Stimulated activated CD4-positive, alpha-beta T cell treated with anti-CD3 and anti-CD28 coated beads, Interleukin-2, amount 100 ng/mL, for 24 hours (primary cell): ENCODE measurements at places on chromosomes 2 and 18.

GRCh38 chr18:68779169-68779568 lies 18.7 kb upstream of the CCDC102B start:
- DNase-seq: no peak

- DNase-seq: no peak
These were observed 38.4 kb upstream of the HDAC4 start for GRCh38 chr2:239438995-239439753.

- no peak for DNase-seq
These were observed 140.5 kb downstream of the ST6GAL2 start for GRCh38 chr2:106745468-106745867.

DNA sequence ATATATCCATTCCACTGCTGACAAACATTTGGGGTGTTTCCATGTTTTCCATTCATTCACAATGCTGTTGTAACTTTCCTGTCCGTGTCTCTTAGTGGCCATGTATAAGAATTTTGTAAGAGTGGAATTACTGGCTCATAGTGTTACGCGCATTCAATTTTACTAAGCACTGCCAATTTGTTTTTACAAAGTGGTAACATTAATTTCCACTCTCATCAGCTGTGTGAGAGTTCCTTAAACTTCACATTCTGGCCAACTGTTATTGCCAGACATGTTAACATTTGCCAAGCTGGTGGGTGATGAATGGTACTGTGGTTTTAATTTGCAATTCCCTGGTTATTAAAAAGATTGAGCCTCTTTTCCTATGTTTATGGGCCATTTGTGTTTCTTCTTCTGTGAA lies 134.2 kb downstream of the DTNB start:
- no peak for DNase-seq

DNA sequence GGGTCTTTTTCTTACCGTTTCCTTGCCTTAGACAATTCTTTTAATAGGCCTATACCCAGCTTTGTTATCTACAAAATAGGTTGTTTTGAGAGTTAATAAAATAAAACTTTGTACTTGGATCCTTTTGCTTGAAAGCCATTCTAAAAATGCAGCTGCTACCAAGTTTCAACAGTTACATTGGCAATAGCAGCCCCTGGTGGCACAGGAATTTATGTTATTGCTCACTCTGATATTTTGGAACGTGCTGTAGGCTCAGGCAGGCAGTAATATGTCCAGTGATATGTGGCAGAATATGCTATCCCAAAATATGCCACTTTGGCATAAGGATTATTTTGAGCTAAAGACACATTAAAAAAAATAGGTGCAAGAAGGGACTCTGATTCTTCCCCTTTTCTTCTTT lies 6.7 kb upstream of the COMMD1 start:
- no peak for DNase-seq

DNA sequence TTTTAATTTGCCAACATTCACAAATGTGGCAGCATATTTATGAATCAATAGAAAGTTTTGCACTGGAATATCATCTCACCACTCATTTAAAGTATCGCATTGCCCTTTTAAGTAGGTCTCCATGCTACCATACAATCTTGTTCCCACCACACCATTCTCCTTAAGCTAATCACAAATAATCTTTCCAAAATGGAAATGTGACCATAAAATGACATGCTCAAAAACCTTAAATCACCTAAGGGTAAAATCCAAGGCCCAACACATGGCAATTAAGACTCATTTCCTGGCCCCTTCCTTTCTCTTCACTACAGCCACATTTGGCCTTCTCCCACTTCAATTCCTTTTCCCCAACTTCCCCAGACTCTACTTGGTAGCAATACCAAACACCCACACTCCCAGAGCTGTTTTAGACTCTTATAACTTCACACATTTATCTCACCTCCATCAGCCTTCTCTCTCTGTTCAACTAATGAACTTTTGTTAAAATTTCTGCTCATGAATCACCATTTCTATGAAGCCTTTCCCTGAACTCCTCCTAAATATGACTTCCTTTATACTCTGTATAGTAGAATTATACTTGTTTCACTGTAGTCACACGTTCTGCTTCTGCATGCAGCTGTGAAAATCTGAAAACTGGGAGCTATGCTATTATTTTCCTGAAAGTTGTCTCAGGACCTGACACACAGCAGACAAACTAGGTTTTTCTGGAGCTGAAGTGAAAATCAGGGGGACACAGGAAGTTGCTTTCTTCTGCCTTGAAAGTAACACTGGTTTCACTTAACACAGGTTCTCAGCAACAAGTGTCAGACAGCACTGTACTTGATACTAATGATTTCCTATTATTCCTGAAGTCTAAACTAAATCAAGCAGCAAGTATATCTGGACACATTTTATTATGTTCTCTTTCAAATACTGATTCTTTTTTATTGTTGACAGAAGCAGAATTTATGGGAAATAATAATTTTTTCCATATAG lies 303.9 kb downstream of the ZEB2 start:
- DNase-seq: no peak

DNA sequence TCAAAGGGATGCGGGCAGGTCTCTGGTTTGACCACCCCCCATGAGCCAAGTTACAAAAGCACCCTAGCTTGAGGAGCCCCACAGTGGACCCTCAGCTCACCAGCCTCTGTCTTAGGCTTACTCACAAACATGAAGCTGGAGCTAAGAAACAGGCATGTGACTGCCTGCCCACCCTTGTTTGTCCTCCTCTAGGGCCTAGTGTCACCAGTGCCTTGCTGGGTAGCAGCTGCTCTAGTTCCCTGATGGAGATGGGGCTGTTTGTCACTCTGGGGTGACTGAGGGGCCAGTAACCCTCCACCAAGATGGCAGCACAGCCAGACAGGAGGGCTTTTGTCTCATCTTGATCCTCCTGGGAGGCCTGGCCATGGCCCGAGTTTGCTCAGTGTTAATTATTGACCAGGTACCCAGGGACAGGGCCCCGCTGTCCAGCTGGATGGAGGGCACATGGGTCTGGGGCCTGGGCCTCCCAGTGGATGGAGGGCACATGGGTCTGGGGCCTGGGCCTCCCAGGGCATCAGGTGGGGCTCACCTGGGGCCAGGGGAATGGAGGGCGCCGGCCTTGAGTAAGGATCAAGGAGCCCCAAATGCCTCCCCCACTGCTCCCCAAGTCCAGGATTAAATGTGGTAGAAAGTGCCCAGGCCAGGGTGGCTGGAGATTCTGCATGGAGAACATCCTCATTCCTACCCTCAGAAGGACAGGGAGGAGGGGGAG lies 185.9 kb upstream of the HAAO start:
- DNase-seq: no peak

GRCh38 chr2:61792355-61792890 lies 61.4 kb downstream of the FAM161A start:
- no peak for DNase-seq

- DNase-seq: no peak
These were observed 26.1 kb upstream of the STAT4 start for GRCh38 chr2:191176801-191177438.

DNA sequence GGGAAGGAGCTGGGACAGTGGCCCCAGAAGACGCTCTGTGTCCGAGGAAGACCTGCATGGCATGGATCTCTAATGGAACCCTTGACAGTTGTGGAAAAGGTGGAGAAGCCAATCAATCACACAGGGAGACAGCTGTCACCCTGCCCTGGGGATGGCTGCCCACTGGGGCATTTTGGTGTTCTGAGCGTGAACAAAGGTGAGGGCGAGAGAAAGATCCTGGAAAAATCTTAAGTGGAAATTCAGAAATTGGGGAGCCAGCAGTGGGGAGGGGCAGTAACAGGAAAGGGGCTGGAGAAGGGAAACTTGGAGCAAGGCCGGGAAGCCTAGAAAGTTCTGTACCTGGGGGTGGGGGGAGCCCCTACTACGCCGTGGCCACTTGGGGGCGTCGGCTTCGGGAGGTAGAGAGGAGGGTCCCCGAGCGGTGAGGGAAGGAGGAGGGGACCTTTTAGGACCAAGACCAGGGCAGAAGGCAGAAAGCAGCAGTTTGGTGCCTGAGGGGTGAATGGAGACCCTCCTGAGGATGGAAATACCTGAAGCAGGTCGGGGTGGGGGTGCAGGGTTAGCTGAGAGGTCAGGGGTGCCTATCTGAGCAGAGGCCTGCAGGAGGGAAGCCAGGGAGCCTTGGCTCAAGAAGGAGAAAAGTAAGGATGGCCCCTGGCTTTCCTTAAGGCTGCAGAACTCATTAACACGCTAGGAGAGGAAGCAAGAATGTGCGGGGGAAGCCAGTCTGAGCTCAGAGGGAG lies 30.0 kb downstream of the NGEF start:
- DNase-seq: no peak
